ENCODE measurements at places on chromosomes 1 and 21.

DNA sequence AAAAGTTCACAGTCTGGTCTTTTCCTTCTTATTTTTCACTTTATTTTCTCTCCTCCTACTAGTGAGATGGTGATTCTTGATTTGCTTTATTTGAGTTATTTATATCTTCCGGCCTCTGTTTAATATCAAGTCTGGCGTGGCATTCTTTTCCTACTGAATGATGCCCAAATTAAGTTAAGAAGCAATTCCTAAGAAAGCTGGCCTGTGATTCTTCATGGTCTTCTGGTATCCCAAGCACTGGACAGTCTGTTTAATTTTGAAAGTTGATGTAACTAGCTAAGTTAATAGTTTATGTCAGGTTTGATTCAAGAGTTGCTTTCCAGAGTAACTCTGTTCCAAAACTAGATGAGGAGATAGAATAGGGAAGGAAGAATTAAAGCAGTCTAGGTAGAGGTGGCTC lies 9.2 kb upstream of the ENAH start:
- no peak for DNase-seq

GRCh38 chr1:196183941-196184340 lies 424.3 kb downstream of the KCNT2 start:
- DNase-seq, result no peak

DNA sequence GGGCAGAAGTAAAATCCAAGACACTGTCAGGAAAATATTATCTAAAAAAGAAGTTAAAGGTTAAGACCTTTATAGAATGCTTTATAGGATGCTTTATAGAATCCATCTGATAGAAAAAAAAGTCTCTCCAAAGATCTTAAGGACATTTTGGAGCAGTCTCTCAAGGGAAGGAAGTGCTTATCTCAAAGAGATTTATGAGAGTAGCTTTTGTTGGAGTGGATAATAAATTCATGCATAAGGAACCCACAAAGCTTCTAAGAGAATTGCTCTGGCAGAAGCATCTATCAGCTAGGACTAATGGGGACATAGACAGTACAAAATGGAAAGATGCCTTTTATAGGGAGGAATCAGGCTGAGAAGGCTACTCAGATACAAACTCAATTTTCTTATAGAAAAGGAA lies 12.9 kb upstream of the CAP1 start:
- DNase-seq, result no peak

GRCh38 chr1:25021591-25022215 lies 91.6 kb upstream of the RUNX3 start:
- DNase-seq, result no peak

GRCh38 chr1:205257735-205258134 lies 30.0 kb downstream of the TMCC2 start:
- no peak for DNase-seq

DNA sequence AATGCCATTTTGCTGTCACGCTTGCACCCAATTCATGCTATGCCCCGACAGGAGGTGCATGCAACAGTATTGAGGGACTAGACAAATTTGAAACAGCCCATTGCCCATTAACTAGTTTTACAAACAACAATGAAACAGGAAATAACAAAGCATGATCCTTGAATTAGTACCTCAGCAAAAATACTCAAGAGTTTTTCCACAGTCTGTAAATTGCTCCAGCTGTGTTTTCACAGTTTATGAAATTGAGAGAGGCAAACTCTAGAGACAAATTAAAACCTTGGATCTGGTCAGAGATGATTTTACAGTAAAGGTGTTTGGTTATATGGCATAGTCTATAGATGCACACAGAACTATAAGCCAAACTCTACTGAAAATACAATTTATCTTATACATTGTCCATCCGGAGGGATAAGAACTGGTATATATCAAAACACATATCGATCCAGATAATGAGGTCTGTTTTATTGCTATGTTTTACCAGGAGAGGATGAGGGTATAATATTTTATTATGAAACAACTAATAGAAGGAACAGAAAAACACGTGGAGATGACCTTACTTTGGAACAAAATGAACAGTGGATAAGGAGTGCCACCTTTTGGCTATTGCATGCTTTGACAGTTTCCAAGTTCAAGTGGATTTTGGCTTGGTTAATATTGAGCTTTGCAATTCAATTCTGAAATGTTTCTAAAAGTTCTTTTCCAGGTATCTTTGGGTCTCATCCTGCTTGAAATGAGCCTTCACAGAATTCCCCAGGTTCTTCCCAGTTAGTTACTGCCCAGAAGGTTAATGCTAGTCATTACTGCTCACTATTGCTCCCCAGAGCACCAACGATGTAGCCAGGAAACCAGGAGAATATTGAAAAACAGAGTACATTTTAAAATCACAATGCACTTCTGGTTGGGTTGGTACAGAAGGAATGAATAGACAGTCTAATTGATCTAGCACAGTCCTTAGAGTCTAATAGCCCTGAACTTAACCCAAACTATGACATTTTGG lies 45.7 kb downstream of the ZC3H11B start:
- DNase-seq, result no peak

GRCh38 chr1:154936555-154937084 lies at the start of gene PMVK:
PMVK (minus strand) TSS chr1:154936719; CDS start chr1:154936685, 34 bp downstream.
- peak; percentile 89 for DNase-seq

GRCh38 chr21:44494956-44495355 lies 39.6 kb downstream of the LRRC3 start:
- DNase-seq, result no peak

GRCh38 chr1:183807549-183808168 lies 2.7 kb downstream of the RGL1 start:
- no peak for DNase-seq

DNA sequence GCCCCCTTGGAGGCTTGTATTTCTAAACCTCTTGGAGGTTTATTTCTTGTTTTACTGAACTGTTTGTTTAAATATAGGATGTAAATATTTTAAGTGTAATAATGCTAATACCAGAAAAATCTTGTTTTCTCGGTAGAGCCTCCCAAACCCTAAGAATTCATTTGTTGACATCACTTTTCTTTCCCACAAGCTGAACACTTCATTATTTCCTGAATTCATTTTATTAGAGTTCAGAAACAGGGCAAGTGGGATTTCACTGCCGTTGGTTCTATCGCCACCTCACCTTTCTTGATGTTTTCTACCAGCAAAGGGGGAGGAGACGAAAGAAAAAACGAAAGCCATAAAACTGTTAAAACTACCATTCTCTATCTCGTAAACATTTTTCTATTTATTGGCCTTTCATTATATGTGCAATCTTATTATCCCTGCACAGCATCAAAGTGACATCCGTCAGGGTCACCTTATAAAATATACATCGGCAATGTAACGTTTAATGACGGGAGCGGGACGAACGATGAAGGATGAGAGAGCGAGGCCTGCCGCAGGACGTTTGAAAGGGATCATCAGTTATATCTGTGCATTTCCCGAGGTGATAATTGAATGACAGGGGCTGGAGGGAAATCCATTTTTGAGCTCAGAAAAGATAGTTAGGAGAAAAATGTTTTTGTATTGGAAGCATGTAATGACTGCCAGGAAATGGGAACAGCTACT lies 59.5 kb downstream of the SLC45A1 start:
- no peak for DNase-seq

DNA sequence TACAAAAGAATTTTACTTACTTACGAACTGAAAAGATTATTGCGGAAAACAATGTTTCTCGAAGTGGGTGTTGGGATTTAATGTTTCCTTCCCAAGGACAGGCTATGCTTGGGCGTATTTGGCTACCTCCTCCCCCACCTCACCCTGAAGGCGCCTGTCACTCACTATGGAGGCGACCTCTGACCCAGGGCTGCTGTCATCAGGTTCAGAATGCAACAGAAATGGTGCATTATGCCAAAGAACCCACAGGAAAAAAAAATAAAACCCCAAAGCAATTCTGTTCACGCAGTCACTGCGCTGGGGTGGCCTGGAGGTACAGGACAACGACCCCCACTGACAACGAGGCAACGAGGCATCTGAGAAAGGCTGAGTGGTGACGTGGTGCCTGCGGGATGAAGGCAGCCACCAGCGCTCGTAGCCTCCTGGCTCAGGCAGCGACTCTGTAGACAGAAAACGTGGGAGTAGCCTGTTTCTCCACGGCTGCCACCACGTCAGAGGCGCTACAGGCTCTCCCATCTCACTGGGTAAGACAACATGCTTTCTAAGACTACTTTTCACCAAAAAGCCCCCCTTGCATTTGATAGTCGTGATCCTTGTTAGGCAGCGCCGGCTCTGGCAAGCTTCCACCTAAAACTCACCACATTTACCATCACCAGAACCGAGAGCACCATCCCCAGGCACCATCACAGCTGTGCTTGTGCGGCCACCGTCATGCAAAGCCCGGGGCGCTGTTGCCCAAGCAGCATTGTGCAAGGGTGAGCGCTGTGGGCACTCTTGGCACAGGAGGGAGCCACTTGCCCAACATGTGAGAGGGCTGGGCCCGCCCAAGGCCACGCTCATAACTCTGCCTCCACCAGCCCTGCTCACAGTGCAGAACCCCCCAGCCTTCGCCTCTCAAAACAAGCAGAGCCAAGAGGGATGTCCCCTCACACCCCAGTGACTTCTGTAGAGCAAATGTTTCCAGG lies 14.3 kb downstream of the NADK start:
- no peak for DNase-seq

- no peak for DNase-seq
Observed at GRCh38 chr1:48784301-48784700, 7.6 kb upstream of the BEND5 start.

DNA sequence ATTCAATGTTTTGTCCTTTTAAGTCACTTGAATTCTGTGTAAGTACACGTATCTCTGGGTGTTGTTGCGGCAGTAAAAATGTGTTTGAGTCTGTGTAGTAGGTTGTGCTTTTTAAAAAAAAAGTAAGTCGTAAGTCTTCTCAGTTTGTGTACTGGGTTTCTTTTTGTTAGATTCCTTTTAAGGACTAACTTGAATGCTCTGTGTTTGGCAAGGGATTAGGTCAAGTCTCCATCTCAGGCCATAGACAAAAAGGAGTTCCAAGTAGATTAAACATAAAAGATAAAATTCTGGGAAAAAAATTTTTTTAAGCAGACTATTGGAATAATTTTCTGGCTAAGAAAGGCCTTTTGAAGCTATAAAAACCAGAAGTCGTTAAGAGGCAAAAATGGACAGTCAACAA lies 113.1 kb downstream of the ATP5PO start:
- no peak for DNase-seq

DNA sequence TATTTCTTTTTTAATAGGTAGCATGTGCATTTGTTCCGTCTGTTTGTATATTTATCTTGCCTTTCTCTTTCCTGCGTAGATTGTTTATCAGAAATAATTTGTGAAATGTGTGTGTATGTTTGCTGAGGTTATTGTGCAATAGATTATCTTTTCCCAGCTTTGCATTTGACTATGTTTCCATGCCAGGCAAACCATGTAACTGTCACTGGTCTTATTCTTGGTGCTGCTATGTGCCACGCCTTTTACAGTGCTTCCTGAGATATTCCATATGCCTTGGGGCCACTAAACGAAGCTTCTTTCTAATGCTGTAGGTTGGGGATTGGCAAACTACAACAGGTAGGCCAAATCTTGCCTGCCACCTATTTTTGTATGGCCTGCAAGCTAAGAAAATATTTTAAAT lies 598.8 kb downstream of the PLPP3 start:
- no peak for DNase-seq

- no peak for DNase-seq
Observed at GRCh38 chr1:42469727-42470126, 6.6 kb downstream of the CCDC30 start.

GRCh38 chr1:15950763-15951295 lies 25.1 kb downstream of the ZBTB17 start:
- peak; percentile 92 for DNase-seq

- DNase-seq, result no peak
Observed at GRCh38 chr1:151891512-151891911, 17.8 kb downstream of the THEM4 start.

GRCh38 chr1:38991638-38992411 lies 749 bp downstream of the AKIRIN1 start:
- peak; percentile 10 for DNase-seq

DNA sequence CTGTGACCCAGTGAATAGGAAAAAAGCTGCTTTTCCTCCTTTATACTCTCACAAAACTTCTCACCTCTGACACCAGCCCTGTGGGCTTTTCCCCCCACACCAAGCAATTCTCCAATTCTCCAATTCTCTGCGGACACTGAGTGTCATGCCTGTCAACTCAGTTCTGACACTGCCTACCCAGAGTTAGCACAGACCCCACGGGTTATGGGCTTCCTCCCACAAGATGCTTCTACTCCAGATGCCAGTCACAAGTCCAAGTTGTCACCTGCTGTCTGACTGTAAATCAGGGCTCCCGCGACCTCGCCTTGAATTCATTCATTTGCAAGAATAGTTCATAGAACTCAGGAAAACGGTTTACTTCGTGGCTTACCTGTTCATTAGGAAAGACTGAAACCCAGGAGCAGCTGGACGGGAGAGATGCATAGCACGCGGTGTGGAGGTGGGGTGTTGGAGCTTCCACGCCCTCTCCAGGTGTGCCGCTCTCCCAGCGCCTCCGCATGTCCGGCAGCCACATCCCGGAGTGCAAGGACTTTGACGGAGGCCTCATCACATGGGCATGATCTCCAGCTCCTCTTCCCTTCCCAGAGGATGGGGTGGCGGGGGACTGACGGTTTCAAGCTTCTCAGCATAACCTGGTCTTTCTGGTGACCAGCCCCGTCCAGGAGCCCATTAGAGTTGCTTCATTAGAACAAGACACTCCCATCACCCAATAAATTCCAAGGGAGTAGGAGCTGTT lies 154.7 kb downstream of the PGBD5 start:
- no peak for DNase-seq

DNA sequence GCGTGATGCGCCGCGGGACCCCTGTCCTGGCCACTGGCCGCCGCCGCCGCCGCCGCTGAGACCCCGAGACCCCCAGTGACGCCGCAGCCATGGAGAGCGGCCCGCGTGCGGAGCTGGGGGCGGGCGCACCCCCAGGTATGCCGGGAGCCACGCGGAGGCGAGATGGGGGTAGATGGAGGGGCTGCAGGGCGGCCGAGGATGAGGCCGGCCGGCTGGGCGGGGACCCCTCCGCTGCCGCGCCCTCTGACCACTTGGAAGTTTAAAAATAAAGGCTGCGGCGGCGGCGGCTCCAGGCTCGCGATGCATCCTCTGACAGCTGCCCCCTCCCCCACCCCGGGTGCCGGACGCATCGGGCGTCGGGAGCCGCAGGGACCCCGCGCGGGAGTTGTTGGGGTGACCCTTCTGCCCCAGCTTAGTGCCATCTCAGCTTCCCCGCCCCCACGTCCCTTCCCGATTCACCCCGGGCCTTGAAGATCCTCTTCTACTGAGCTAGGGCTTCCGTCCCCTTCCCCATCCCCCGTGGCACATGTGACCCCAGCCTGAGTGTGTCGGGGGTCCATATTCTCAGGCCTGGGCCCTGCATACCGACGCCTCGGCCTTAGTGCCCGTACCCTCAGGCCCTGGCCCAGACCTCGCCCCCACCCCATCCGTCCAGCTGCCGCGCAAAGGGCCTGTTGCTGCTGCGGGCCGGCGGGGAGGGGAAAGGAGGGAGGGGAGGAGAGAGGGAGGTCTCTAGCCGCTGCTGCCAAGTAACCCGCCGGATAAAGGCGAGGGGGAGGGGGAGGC lies 562 bp downstream of the MAP7D1 start:
- peak; percentile 53 for DNase-seq

GRCh38 chr1:107262467-107263286 lies 121.8 kb downstream of the NTNG1 start:
- DNase-seq, result no peak

Measured in stimulated activated CD4-positive, alpha-beta T cell treated with anti-CD3 and anti-CD28 coated beads, Interleukin-4, amount 100 ng/mL, for 4 hours (primary cell).